Suppressor macrophage treated with lipopolysaccharide for 1 hour (primary cell): ENCODE measurements at places on chromosomes 2 and 18.
A peak's percentile ranks its signal among the peaks of the same experiment; 100 is the strongest.

- DNase-seq = no peak
Observed at GRCh38 chr2:16682431-16683118, 16.9 kb upstream of the CYRIA start.

DNA sequence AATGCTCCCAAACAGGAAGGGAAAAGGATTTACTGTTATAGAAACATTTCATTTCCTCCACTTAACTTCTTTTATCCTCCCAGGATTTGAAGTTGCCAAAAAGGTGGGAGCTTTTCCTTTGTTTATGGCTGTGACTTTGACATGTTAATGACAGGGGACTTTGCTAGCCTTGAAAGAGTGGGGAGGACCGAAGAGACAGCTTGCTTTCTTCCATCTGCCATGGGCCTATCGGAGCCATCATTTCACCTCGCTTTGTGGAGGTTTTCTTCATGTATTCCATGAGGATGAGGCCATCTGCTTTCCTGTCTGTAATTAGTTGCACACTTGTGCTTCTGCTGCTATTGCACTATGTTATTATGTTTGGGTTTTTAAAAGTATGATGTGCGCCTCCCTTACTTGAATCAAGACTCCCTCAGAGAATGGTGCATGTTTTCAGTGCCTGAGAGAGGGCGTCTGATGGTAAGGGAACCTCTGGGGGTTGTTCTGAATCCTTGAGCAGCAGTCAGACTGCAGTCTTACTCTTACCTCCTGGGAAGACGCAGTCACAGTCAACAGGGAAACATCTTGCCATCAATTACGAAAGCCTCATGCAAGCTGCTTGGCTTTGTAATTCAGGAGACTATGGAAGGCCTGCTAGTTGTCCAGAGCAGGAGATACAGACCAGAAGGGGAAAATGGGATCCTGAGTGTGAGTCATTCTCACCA is 173.3 kb upstream of the MGAT5 start:
- DNase-seq = no peak

DNA sequence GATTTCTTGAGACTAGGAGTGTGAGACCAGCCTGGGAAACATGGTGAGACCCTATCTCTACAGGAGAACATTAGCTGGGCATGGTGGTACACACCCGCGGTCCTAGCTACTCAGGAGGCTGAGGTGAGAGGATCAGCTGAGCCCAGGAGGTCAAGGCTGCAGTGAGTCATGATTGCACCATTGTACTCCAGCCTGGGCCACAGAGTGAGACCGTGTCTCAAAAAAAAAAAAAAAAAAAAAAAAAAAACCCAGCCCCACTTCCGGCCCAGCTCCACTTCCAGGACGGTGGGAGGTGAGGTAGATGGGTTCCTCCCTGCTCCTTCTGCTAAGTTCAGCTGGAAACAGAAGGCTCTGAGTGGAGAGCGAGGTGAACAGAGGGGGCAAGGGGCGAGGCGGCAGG is 41.4 kb upstream of the NFATC1 start:
- no peak for DNase-seq

- peak; percentile 74 for DNase-seq
Observed at GRCh38 chr2:74146929-74147726, 584 bp downstream of the BOLA3 start.

DNA sequence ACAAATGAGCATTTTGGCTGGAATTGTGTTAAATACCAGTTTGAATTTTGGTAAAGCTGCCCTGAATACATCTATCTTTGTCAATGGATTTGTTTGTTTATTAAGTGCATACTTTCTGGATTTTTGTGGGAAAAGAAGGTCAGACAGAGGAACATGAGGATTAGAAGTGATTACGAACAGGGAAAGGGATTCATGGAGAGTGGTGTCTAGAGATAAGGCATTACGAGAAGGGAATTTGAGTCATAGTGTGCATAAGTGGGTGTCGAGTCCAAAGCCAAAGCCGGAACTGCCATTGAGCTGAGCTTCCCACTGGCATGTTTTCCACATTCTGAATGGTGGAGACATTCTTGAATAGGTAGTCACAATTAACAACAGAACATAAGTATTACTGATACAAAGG is 68.9 kb upstream of the EFEMP1 start:
- no peak for DNase-seq

- peak; percentile 94 for DNase-seq
Observed at GRCh38 chr18:63518178-63519012, 23.8 kb upstream of the SERPINB12 start.

DNA sequence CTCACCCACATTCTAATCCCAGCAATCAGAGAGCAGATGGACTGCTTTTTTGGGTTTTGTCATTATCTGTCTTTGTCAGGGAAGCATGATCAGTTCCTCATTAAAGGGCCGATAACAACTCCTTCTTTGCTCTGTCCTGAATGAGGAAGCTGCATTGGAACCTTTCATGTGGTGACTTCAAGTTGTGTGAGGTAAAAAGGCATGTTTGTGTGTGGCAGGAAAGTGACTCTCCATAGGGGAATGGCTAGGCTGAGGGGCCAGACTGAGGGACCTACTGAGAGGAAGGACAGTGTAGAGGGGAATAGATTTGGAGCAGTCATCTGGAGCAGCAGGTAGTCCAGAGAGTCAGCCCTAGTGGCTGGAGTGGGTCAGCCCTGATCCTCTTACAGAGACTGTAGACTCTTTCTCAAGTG is 23.6 kb upstream of the LRRTM1 start:
- no peak for DNase-seq

- no peak for DNase-seq
Observed at GRCh38 chr2:173855661-173856060, 109.5 kb downstream of the SP3 start.

DNA sequence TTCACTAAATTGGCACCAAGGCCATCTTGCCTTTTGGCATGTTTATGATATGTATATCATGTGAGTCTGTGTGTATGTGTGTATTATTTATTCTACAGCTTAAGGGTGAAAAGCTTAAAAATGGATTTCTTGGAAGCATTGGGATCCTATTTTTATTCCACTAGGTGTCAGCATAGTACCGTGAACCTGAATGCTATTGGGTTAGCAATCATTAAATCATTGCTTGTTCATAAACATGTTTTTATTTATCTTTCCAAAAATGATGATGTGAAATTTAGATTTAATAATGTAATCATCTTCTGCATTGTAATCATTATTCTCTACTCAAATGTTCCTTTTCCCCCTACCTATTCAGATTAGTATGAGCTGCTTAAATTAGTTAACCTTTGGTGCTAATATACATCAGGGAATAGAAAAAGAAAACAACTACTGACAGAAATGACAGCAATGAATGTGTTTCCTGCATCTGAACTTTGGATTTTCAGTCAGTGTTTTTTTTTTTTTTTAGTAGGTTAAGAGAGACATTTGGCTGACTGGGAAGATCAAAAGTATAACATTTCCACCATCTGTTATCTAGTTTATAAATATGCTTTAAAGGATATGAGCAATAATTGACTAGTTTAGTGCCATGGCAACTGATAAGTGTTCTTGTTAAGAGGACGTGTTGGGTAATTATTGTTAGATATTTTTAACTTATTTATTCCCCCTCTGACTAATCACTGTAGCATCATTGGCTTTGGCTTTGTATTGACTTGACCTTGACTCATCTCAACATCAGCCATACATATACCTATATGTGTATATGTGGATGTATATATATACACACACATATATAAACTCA is 14.1 kb upstream of the ZSWIM2 start:
- peak; percentile 52 for DNase-seq

DNA sequence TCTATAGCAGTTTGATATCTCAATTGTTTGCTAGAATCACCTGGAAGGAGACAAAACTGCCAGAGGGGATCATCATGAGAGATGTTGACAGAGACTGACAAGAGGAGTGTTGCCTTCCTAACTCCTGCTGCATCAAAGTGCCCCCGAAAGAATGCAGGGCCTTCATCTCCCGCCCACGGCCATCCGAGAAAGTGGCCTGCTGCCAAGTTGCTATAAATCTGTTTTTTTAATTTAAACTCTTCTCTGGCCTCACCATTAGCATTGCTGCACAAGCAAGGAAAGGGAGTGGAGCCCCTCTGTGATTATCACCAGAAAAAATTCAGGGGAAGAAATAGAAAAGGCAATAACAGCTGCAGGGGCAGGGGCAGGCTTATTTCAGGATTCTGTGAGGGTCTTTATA is 238.1 kb upstream of the EPHA4 start:
- DNase-seq = no peak

DNA sequence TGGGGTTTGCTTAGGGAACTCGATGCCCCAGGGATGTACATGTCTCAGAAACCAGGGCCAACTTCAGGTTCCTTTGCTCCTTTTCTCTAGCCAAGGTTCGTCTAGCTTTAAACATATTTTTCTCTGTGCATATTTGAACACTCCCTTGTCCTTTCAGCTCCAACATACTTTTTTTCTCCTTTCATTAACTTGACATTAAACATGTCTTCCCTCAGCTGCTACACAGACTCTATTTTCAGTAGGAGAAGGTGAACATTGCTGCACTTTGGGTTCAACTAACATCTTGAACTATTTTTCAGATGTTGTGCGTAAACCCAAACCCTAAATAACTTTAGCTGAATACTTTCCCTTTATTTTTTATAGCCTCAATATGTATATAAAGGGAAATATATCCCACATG is 212.9 kb downstream of the MTX2 start:
- DNase-seq = no peak

GRCh38 chr2:230929381-230930148 is 4.5 kb upstream of the GPR55 start:
- DNase-seq = no peak

- DNase-seq = no peak
Observed at GRCh38 chr2:85663594-85664565, 4.1 kb downstream of the SFTPB start.

DNA sequence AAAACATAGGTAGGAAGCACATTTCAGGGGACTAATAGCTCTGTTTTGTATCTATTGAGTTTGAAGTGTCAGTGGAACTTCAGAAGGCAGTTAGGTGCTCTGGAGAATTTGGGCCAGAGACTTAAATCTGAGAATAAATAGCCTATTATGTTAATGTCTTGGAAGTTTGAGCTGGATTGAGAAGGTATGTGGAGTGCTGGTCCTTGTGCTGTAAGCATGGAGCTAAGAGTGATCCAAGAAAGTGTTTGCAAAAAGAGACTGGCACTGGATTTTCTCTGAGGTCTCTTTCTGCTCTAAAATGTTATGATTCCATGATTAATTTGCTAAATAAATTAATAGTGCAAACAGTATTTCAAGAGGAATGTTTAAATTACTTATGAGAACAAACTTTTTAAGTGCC is 63.3 kb downstream of the ICOS start:
- DNase-seq = no peak

DNA sequence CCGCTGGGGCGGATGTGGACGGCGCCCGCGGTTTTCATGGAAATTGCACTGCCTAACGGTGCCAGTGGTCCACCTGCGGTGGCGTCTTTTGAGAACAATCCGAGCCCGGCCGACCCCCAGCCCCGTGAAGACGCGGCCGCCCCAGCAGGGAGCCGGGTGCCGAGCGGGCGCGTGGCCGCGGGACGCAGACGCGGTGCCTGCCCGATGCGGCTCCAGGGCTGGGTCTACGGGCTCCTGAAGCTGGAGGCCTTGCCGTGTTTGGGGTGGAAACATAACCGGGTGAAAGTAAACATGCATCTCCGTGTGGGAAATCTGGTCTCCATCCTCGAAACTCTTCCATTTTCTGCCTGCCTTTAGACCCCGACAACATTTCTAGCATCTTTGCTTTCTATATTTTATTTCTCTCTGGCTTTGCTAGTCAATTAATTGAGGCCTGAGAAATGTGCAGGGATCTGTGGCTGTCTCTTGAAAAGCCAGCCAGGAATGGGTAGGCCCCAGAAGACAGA is 572 bp downstream of the INPP4A start:
- peak; percentile 43 for DNase-seq
